ENCODE measurements at places on chromosomes 7 and 10.

- DNase-seq, result no peak
Observed at GRCh38 chr7:138515001-138515528, 55.0 kb downstream of the TRIM24 start.

DNA sequence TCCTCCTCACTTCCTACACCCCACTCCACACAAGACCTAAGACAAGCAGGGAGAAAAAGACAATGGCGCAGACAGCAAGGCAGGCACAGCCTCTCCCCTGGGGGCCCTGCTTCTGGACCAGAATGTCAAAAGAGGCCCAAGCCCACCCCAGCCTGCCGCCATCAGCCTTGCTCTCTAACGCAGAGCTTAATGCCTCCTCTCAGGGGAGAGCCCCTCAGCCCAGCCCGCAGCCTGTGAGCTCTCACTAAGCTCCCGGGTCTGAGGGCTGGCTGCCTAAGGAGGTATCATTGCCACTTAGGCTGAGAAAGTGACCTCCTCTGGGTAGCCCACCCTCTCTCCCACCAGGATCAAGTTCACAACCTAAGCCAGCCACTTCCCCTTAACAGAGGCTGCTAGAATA lies 16.7 kb downstream of the SLIT1 start:
- no peak for DNase-seq

- DNase-seq, result no peak
Observed at GRCh38 chr7:6453734-6454133, 6.0 kb upstream of the DAGLB start.

DNA sequence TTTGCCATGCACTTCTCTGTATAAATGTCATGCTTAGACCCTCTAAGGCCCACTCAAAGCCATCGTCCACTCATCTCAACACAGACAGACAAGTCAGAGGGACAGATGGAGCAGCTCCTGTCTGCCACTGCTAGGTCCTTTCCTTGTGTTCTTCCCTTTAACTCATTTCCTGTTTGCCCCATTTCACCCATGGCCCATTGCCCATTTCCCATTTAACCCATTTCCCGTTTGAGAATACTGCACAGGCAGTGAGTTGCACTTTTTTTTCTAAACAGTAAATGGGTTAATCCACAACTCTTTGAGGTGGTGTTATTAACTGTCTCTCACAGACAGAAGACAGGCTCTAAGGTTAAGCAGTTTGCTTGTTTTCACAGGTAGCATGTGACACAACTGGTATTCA lies 179.3 kb downstream of the NPSR1 start:
- no peak for DNase-seq

DNA sequence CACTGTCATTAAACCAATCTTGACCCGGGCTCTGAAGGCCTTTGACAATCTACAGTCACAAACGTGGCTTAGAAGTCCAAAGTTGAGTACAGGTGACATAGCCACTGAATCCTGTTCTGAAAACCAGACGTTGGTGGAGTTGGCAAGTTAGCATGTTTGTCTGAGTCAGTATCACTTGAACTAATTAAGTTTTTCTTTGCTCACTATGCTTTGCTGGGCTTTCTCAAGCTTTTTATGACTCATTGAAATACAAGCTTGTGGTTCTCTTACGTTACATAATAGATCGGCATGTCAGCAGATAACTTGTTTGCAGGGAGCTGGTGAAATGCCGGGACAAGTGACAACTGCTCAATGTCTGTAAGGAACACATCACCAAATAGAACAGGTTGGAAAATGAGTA lies 53.8 kb downstream of the ARL5B start:
- no peak for DNase-seq

DNA sequence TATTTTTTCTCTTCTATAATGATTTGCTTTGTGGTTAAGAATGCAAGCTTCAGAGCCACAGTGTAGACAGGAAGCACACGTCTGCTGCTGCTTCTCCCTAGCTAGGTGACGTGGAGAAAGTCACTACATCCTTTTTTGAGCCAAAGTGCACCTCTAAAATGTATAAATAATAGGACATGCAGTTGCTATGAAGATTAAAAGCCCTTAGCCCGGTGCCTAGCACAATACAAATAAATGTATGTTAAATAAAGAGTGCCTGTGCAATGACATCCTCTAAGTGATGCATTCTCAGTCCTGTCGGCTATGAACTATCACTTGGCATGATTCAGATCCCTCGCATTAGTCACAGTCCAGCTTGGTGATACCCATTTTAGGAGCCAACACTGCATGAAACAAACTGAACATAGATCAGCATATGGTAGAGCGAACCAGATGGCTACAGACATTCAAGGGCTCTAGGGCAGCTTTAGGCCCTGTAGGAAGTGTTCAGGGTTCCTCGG lies 4.8 kb upstream of the TRDMT1 start:
- DNase-seq, result no peak

- DNase-seq, result no peak
Observed at GRCh38 chr10:59562126-59562525, 147.5 kb downstream of the SLC16A9 start.

DNA sequence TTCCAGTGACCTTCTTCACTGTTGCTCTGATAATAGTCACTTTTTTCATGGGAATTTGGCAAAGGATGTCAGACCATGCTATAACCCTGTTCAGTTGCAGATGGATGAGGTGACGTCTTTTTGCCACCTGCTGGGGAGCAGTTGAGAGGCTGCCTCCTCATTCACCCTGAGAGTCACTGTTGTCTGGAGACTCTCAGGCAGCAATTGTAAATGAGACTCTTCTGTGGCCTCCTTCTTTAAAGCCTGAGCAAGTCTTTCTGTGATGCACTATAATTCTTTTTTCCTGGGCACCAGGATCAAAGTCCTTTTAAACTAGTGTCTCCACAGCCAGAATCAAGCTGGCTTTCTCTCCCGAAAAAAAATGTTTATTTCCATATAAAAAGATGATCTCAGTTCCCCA lies 345.1 kb downstream of the ARL4A start:
- no peak for DNase-seq

All from left renal cortex interstitium (tissue), 4 donors.